ENCODE measurements at places on chromosomes 3 and 15.

DNA sequence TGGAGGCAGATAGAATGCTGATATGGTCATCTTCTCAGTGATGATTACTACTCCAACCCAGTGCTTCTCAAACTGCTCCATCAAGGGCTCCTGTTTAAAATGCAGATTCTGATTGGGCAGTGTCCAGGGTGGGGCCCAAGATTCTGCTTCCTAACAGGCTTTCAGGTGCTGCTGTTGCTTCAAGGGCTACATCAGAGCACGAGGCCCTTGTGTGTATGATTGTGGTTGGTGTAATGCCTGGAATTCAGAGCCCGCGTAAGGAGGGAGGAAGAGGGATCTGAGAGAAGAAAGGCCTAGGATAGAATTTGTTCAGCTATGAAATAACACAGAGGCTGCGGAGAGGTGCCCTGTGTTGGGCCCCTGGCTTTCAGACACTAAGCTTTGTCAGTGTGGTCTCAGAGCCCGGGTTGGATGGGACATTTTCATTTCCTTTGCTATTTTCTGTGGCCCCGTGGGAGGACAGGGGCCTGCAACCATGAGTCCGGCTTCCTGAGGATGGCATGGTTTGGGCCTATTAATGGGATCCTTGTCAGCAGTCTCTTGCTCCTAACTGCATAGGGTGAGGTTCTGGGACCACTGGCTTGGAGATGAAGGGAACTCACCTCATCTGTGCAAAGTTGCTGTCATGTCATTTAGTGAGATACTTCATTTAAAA, 53.0 kb downstream of the ATP1B3 start:
- no peak for DNase-seq

DNA sequence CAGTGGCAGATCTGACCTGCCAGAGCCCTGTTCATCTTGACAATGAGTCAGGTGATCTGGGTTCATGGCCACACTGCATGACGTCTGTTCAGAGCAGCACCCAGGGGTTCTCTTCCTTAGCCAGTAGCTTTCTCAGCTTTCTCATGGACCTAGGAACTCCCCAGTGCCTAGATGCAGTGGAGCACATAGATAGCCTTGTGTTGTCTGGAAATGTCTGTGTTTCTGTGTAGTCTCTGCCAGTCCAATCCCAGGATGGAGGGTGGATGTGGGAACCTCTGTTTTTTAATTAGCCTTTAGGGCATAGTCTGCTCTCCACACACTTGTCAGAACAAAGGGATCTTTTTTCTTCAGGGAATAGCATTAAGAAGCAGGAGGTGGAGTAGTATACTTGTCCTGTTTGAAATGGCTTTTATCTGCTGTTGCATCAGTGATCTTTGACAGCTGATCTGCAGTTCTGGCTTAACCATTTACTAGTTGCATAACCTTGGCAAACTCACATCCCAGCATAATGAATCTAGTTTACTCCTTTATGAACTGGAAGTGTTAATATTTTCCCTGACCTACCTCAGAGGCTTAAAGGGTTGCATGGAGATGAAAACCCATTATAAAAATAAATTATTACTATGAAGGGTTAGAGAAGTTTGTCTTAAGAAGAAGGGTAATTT, 16.1 kb upstream of the CACNA1D start:
- no peak for DNase-seq

- no peak for DNase-seq
Observed at GRCh38 chr3:68234076-68234780, 579.8 kb upstream of the SUCLG2 start.

DNA sequence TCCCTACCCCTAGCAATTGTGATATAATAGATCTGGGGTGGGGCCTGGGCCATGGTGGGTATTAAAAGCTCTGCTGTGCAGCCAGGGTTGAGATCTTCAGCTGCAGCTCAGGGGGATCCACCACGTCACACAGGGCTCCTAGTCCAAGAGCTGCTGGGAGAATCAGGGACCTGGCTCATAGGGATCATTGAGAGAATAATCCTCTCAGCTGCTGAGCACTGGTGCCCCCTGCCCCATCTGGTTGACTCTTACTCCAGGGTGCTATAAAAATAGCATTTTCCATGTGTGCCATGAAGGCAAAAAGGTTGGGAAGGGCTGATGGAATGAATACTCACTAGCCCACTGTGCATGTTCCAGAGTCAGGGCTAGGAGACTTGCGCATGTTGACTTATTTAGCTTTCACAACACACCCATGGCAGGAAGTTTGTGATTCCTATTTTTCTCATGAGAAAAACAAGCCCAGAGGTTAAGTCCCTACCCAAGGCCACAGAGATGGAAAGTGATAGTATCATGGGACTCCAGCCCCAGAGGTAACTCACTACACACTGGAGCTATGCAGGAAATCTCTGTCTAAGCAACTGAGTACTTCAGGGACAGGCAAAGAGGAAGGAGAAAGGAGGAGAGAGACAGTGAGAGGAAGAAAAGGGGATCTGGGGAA, 94.6 kb upstream of the HERC1 start:
- DNase-seq: no peak

- no peak for DNase-seq
Observed at GRCh38 chr3:115549071-115549470, 74.2 kb upstream of the GAP43 start.

GRCh38 chr3:16249336-16249735, 15.4 kb downstream of the DPH3 start:
- no peak for DNase-seq

DNA sequence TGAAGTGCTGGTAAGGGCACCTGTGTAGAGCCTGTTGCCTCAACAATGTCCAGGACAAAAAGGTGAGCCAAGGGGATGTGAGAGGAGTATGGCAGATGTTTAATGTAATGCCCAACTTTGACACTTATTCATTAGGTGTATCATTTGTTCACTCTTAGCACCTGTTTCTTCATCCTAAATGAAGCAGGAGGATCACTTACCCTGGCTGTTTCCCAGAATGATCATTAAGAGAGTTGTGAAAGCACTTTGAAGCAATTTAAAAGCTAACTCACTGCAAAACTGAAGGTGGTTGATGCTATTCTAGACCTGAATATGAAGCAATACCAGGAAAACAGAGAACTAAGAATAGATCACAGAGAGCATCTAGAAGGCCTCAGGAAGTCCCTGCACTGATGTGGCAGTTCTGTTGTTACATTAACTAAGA, 3.4 kb upstream of the HHLA2 start:
- no peak for DNase-seq

DNA sequence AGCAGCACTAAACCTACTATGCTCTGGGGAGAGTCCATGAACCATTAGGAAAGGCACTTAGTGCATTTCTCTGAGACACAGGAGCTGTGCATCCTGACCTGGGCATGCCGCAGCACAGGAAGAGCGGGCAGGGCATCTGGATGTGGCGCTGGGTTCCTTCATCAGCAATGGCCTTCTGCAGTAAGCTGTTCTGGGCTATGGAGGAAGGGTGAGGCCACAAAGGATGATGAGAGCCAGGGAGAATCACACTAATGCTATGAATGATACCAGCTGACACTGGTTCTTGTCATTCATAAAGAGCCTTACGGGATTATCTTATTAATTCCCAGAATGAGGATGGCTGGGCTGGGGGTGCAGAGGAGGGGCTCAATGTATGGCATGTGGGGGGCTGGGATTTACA, 12.7 kb upstream of the SCN10A start:
- DNase-seq: no peak

DNA sequence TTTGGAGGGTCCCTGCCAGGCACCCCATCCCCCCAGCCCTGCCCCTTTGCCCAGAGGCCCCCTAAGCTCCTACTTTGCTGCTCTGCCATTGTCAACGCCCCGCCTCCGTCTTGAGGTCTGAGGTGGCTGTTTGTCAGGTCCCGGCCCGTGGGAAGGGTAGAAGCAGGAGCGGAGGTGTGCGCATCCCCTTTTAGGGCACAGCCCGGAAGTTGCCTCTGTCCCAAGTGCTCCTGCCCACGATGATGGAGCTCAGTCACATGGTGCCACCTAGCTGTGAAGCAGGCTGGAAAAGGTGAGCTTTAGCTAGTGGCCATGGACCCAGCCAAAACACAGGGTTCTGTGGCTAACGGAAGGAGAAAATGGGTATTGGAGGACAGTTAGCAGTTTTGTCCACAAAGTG, 28.5 kb upstream of the LCTL start:
- no peak for DNase-seq

- DNase-seq: no peak
Observed at GRCh38 chr3:56260262-56260661, 208.0 kb downstream of the ERC2 start.

DNA sequence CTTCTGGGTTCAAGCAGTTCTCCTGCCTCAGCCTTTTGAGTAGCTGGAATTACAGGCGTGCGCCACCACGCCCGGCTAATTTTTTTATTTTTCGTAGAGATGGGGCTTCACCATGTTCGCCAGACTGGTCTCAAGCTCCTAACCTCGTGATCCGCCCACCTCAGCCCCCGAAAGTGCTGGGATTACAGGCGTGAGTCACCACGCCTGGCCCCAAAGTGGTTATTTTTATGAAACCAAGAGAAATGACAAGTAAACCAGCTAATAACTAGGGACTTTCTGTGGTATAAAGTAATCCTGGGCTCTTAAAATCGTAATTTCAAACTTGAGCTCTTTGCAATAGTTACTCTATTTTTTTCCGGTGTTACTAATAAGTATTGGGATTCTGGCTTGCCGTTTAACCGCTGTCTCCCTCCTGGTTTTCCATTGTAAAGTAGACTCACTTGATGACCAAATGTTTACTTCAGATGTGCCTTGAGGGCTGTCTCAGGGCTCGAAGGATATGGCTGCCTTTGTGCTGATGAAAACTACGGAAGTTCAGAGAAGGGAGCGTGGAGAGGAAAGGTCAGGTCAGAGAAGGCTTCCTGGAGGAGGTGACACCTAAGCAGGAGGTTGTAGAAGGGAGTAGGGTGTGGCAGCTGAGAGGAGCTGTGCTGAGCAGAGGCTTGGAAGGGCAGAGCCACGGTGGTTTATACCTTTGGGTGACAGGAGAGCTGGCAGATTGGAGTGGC, 4.2 kb downstream of the ZSCAN2 start:
- DNase-seq: no peak

DNA sequence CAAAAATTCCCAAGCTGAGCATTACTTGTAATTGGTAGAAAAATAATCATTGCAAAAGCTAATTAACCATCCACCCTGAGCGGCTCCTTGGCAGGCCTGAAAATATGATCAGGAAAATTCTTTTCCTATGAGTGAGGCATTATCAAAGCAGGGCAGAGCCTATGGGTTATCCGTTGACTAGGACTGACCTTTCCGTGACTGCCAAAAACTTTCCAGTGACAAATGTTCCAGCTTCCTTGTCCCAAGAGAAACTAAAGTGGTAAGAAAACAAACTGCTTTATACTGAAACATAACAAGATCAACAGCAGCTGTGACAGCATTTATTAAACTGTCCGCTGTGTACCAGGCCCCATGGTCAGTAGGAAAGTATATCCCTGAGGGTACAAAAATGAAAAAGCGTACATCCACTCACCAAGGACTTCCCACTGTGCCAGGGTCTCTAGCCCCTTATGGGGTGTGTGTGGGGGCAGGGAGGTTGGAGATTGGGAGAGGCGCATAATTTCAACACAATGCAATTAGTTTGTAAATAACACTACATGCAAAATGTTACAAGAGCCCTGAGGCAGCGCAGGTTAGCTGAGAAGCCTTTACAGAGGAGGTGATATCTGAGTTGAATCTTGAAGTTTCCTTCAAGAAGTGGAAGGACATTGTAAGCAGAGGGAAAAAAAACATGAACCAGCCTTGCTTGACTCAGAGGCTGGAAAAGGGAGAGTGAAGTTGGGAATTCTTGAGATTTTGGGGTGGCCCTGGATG, 8.5 kb downstream of the LIPC start:
- DNase-seq: no peak

DNA sequence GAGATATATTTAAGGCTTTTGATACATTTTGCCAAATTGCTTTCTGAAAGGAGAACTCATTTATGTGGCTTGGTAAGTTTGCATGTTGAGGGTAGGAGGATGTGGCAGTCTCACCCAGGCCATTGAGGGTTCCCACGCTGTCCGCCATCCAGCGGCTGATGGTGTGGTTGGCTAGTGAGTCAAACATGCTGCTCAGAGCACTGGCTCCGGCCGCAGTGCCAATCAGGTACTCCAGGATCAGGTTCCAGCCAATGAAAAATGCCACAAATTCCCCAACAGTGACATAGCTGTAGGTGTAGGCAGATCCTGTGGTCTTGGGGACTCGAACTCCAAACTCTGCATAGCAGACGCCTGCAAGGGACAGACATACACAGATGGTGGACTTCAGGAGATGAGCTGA, 82.3 kb downstream of the CLDN11 start:
- no peak for DNase-seq

- no peak for DNase-seq
Observed at GRCh38 chr3:126946405-126946804, 36.5 kb upstream of the PLXNA1 start.

DNA sequence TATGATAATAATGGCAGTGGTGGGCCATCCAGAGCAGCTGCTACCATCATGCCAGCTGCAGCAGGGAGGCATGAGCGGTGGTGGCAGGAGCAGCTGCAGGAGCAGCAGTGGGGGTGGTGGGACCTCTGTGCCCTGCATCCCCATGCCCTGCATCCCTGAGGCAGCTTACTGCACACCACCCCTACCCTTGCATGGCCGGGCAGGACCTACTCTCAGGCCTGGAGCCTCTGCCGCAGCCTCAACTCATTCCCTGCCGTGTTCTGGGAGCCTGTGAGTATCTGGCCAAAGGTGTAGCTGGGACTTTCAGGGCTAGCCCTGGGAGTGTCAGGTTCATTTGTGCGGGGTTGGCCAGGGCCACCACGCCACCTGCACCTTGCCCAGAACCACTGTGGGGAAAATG, 3.3 kb upstream of the XCR1 start:
- no peak for DNase-seq

GRCh38 chr3:81765400-81765799, 4.0 kb upstream of the GBE1 start:
- no peak for DNase-seq

DNA sequence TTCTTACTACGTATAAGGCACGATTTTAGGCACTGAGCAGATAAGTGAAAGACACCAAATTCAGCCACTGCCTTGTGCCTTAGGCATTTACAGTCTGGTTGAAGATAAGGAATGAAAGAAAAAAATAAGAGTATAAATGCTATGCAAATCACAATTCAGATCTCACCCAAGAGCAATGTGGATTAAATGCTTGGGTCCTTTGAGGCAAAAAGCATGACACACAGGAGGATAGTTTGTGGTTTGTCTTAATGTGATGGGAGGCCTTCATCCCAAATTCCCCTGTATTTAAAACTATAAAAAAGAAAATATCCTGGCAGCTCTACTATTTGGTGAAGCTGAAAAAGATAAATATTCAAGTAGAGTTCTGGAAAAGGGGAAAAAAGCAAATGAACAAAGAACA, 79.8 kb downstream of the TGFBR2 start:
- DNase-seq: no peak

Data from stimulated activated CD8-positive, alpha-beta memory T cell treated with anti-CD3 and anti-CD28 coated beads, Interleukin-2, amount 100 ng/mL, for 1 hour (primary cell).